Stimulated activated CD8-positive, alpha-beta memory T cell treated with anti-CD3 and anti-CD28 coated beads, Interleukin-15, amount 100 ng/mL, for 4 hours (primary cell): ENCODE measurements at places on chromosomes 11 and 22.

- no peak for DNase-seq
Measured at GRCh38 chr22:37740455-37741311, 43.8 kb downstream of the TRIOBP start.

DNA sequence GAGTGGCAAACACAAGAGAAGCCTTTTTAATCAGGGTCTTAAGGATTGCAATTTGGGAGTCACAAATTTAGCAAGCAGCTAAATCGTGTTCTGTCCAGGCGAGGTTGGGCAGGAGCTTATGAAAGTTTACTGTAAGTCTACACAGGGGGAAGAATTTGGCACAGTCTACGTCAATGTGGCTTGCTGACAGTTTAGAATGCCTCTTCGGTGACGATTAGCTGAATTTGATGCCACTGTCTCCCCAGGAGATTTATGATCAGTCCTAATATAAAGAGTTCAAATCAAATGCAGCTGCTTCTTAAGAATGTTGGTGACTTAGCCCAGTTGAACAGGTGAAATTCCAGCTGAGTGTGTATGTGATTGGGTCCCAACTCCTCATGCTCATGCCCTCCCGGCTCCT lies 114.1 kb upstream of the CLPB start:
- DNase-seq = no peak

DNA sequence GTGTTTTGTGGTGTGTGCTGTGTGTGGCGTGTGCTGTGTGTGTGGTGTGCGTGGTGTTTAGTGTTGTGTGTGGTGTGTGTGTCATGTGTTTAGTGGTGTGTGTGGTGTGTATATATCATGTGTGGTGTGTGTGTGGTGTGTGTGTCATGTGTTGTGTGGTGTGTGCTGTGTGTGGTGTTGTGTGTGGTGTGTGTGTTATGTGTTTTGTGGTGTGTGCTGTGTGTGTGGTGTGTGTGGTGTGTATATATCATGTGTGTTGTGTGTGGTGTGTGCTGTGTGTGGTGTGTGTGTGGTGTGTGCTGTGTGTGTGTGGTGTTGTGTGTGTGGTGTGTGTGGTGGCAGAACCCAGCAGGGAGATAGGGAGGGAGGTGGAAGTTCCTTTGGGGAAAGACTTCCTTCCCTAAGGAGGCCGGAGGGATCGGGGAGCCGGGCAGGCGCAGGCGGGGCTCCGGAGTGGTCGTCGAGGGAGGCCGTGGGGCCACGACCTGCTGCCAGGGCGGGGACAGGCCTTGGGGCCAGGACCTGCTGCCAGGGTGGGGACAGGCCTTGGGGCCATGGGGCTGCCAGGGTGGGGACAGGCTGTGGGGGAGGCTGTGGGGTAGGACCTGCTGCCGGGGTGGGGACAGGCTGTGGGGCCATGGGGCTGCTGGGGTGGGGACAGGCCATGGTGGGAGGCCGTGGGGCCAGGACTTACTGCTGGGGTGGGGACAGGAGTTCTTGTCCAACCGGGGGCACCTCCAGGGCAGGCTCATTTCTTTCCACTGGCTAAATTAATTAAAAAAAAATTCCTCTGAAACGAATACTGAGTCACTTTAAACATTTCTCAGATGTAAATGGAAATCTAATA lies 15.2 kb downstream of the PIM3 start:
- DNase-seq = no peak

GRCh38 chr22:46696614-46697013 lies 41.4 kb downstream of the CERK start:
- DNase-seq = no peak

DNA sequence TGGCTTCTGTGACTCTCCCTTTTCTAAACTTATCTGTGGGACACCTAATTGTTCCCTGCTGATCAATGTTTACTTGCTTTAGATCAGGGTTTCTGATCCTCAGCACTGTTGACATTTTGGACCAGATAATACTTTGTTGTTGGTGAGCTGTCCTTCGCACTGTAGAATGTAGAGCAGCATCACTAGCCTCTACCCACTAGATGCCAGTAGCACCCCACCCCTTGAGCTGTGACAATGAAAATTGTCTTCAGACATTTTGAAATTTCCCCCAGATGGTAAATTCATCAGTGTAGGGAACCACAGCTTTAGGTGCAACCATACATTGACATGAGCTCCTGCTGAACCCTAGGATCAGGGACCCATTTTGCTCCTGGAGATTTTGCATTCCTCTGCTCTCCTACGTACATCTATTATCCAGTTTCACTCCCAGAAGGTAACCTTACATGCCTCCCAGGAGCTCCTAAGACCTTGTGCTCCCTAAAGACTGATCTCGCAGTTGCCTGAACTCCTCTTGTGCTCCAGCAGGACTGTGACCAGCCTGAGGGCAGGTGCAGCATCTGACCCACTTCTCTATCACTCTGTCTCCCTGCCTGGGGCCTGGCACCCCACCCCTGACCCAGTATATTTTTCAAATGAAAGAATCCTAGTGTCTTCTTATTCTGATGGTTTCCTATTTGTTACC lies 107.8 kb downstream of the FAR1 start:
- no peak for DNase-seq

- DNase-seq = no peak
Measured at GRCh38 chr11:128299132-128299726, 288.1 kb downstream of the ETS1 start.

- no peak for DNase-seq
Measured at GRCh38 chr11:117923773-117924172, 5.4 kb downstream of the TMPRSS13 start.

- no peak for DNase-seq
Measured at GRCh38 chr22:43833286-43834240, 21.5 kb upstream of the EFCAB6 start.

DNA sequence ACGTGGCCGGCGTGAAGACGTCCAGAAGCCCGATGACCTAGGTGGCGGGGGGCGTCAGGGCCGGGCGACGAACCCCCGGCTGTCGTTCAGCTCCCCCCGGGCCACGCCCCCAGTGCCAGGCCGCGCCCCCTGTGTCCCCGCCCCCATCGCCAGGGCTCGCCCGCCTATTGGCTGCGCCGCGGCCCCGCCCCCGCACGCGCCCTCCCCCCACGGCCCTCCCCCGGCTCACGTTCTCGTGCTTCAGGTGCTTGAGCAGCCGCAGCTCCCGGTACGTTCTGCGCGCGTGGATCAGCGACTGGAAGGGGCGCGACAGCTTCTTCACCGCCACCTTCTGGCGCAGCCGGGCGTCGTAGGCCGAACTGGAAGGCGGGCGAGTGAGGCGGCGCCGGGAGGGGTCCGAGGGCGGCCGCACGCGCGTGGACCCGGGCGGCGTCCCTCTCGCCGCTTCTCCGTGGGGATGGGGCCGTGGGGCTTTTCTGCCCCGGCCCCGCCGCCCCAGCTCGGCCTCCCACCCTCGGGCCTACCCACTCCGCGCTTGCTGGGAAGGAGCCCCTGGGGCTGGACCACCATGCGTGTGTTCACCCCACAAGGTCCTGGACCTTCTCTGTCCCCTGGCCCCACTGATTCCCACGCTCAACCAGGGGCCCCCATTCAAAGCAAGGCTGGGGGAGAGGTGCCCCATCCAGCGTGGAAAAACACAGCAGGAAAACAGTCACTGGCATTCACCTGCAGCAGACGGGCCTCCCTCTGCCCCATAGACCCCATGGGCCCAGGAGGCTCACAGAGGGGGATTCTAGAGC lies 2.4 kb downstream of the MAPK11 start:
- no peak for DNase-seq

- no peak for DNase-seq
Measured at GRCh38 chr11:64564947-64565889, 25.8 kb upstream of the SLC22A12 start.

GRCh38 chr22:42410708-42411107 lies 21.5 kb downstream of the NFAM1 start:
- DNase-seq = no peak

- DNase-seq = no peak
Measured at GRCh38 chr11:24155792-24156191, 341.1 kb upstream of the LUZP2 start.

GRCh38 chr11:76589477-76589876 lies 81.1 kb downstream of the LRRC32 start:
- DNase-seq = no peak
